T-cell (primary cell): ENCODE measurements at places on chromosomes 1 and 21.
A peak's percentile ranks its signal among the peaks of the same experiment; 100 is the strongest.

DNA sequence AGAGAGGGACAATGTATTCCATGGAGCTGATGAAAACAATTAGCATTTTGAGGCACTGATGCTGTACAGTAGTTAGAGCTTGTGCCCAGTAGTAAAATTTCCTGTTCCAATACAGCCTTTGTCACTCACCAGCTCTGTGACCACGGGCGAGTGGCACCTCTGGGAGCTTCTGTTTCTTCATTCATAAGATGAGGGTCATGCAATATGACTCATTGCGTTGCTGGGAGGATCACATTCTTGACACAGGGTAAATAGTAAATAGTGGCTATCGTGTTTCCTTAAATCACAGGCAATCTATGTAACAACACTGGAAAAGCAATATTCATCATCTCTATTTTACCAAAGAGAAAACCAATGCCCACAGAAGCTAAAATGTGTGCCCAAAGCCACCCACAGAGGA lies 4.5 kb upstream of the LRRC52 start:
- DNase-seq: no peak

- DNase-seq: no peak
Measured at GRCh38 chr1:168298446-168298845, 17.8 kb downstream of the TBX19 start.

DNA sequence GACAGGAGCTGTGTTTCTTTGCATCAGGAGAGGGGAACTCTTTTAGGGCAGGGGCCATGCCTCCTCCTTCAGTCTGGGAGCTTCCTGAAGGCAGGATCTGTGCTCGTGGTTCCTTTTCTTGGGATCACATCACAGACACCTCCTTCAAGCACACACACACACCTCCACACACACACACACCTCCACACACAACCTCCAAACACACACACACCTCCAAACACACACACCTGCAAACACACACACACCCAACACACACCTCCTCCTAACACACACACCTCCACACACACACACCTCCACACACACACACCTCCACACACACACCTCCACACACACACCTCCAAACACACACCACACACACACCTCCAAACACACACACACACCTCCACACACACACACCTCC lies 10.5 kb downstream of the LGR6 start:
- no peak for DNase-seq

GRCh38 chr1:226863446-226863845 lies 7.0 kb upstream of the PSEN2 start:
- DNase-seq: no peak

GRCh38 chr1:187655104-187655503 lies 826.4 kb downstream of the PLA2G4A start:
- no peak for DNase-seq

DNA sequence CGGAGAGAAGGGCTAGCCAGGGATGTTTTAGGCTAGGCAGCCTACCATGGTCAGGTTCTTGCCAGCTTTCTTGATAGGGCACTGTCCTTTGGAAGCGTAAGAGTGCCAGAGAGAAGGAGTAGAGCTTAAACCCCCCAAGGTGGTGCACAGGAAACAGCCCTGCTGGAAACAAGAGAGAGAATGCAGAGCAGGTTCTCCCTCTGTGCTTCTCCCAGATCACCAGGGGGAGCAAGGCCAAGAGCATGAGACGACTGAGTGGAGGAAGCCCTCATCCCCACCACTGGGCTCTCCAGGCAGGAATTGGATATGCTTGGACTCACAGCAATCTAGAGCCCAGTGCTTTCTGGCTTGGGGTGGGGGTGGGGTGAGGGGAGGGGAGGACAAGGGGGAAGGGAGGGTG lies 49.8 kb downstream of the ATP2B4 start:
- no peak for DNase-seq

DNA sequence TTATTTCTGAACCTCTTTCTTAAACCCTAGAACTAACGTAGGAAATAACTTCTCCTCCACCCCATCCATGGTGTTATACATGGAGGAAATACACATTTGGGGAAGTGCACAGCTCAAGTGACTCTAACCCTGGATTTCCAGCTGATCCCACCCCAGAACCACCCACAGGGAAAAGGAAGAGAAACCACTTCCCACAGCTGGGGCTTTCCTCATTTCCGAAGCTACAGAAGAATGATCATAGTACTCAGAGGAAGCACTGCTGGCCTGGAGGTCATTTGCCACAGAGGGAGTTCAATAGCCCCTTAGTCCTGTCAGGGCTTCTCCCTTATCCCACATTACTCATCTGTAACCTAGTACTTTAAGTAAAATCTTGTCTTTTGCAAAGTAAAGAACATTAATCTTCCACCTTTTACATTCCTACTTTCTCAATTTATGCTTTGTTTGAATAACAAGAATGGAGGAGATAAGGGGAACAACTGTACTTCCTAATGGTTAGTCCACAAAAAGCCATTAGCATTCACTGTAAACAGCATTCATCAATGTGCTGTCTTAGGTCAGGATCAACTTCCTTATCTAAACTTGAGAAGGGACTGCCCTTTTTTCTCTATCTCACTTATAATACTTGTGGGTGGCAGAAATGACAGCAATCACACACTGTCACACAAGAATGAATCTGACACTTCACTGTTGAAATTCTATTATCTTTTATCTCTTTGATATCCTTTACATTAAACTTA lies 63.0 kb upstream of the RGS1 start:
- DNase-seq: no peak

DNA sequence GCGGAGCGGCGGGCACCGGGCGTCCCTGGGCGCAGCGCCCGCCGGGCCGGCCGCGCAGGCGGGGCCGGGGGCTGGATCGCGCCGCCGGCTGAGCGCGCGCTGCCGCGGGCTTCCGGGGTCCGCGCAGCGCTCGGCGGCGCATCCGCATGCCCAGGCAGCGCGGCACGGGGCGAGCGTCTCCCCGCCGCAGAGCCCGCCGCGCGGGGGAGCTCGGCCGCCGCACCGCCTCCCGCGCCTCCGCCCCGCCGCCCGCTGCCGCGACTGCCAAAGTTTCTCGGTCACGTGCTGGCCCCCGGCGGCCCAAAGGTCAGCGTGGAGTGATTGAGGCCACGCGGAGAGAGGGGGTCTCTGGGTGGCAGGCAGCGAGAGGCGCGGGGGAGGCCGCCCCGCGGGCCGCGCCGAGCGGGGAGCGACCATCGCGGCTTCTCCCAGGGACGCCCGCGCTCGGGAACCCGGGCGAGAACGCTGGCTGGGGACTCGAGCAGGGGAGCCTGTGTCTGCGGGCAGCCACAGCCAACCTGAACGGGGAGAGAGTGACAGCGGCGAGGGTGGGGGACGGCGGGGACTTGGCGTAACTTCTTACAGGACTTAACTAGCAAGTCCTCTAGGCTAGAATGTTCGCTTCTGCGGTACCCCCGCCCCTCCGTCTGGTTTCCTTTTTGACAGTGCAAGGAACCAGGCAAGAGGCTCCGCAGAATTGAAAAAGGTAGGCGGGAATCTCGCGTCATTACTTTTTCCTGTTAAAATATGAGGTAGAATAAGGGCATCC lies at the start of gene ILDR2:
ILDR2 (minus strand) TSS at position 180 of the 769 bp plus-strand sequence. CDS start 272 bp downstream, outside the sequence.
- peak; percentile 36 for DNase-seq

GRCh38 chr1:12380326-12381249 lies 150.8 kb downstream of the VPS13D start:
- no peak for DNase-seq

- DNase-seq: no peak
Measured at GRCh38 chr1:48610628-48611542, 138.9 kb upstream of the SPATA6 start.

DNA sequence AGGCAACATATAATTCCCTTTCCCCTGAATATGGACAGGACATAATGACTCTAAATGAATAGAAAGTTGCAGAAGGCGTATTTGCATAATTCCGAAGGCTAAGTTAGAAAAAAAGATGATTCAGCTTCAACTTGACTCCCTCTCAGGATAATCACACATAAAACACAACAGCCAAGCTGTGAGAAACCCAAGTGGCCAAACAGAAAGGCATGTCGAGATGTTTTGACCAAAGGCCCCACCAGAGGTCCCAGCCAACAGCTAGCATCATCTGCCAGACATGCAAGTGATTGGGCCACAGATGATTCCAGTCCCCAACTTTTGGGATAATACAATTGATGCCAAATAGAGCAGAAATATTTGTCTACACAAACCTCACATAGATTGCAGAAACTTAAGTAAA lies 444.9 kb downstream of the LTN1 start:
- DNase-seq: no peak

DNA sequence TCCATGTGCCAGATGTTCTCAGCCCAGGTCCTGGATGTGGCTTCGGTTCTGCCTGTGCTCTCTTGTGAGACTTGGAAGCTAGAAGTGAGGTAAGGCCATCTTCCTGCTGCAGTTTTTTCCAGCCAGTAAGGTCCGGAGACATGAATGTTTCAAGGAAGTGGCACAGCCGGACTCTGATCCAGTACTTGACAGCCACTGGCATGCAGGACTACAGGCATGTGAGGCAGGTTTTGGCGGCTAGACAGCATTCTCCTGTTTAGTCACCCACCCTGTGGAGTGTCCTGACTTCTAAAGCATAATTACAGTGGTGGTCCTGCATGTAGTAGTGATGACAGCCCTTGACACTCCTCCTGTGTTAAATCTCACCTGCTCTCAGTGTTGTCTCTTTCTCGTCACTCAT lies 72.3 kb downstream of the TNFSF4 start:
- no peak for DNase-seq

DNA sequence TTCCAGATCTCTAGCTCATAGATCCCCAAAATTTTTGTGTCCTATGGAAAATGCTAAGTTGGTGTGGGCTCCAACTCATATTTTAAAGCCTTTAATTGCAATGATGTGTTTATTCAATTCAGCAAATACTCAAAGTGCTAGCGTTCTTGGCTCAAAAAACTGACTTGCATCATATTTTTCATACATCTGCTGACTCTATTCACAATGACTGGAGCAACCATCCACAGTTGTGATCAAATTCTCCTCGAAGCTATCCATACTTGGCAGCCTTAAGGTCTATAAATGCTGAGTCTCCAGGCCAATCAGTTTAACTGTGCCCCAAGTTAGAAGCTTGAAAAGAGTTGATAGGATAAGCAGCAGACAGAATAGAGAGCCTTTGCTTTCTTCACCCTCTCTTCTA lies 2.9 kb upstream of the ATP1A1 start:
- no peak for DNase-seq

DNA sequence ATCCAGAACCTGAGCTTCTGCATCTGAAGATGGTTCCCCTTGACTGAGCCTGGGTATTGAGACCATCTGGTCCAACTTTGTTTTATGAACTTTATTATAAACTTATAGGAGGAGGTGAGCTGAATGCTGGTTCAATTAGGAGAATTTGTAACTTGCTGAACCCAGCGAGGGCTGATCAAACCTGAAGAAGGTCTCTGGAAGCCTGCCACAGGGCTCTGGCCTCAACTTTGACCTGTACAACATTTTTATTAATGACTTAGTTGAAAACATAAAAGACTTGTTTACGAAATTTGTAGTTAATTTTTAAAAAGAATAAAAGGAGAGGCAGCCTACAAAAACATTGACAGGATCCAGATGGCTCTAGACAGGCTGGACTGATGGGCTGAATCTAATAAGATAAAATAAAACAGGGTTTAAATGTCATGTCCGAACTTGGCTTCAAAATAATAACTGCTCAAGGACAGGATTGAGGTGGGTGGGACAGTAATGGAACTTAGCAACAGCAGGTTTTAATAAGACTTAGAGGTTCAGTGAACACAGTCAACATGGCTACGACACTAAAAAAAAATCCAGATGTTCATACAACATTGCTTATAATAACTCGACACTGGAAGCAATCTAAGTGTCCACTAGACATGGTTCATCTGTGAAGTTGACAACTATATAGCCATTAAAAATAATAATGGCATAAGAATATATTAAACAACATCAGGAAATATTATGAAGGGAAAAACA lies 53.4 kb upstream of the GJB5 start:
- DNase-seq: no peak

DNA sequence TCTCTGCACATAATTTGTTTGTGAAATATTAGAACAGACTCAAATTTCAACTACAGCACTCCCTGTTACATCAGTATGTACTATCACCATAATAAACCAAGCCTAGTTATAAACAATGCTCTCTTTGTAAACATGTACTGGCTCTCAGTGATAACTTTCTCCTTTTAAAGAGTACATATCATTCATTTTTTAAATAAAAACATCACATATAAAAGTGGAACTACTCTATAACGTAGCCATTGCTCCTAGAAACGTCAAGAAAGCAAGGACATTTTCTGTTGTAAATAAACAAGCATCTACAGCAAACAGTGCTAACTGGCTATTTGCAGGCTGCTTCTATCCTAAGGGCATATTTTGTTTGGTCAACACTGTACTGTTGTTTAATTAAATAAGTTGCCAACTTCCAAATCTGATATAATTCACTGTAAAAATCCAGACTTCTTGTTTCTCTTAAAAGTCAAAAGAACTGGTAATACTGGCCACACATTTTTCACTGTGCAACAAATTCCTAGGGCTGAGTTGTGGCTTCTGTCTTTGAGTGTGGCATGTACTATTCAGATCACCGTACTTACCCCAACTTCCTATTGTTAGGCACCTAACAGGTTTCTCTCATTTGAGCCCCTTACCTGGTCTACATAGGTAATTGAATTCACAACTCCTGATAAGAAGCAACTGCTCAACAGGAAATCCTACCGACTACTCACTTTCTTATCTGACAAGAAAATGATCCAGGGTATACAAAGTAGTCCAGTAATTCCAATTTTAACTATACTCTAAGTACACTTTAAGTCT lies 111.9 kb downstream of the DENND1B start:
- no peak for DNase-seq

DNA sequence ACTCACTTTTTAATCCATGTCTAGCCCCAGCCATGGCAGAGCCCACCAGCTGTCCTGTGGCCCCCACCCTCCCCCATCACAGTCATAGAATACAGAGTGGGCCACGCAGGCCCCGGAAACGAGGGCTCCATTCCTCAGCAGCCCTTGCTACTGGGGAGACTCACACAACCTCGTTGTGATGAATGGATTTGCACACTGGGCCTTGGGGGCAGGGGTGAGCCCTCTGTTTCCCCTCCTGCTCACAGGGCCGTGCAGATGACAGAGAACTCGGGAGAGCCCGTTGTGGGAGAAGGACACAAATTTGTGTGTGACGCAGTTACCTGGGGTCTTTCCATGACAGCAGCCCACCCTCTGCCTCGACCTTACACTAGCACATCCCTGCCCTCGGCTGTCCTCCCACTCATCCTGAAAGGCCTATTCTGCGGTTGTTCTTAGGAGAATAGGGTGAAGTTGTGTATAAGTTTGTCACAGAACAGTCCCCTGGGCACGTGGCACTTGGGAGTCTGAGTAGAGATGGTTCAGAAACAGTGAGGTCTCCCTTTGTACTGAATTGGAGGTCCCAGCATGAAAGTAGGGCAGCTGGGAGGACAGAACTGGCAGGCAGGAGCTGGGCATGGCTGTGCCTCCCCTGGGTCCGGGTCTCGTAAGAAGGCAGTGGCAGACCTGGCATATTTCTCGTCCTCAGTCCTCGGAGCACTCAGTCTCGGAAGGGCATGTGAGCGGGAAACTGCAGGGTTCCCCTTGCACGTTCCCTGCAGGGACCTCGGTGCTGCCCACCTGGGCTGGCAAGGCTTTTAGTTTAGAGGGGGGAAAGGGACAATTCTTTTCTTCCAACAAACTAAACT lies 6.8 kb downstream of the AGT start:
- DNase-seq: no peak

- DNase-seq: no peak
Measured at GRCh38 chr1:200115532-200115931, 88.0 kb downstream of the NR5A2 start.
